Osteocyte (in vitro differentiated cells): ENCODE measurements at places on chromosomes 6 and 20.

GRCh38 chr20:20241976-20242375 lies 125.9 kb upstream of the INSM1 start:
- H3K4me3 ChIP-seq = no peak overlapping the region
- no peak overlapping the region for H3K27ac ChIP-seq
- peaks cover 7% of the 10 kb centered on the region for H3K27me3 ChIP-seq
- no peaks in the 10 kb centered on the region for H3K4me1 ChIP-seq

DNA sequence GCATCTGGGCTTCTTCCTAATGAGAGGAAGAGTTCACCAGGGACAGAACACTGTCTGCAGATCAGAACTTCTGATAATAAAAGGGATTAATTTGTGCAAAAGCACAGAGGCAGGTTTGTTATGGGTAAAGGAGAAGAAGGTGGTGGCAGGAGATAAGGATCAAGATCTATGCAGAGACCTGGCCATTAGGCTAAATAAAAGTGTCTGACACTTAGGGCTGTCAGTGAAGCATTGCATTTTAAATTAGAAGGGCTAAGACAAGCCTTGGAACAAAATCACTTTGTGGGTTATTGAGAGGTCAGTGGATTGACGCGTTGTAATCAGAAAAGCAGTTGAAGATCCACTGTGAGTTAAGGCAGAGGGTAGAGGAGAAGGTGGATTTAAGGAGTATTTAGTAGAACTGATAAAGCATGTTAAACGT lies 76.8 kb downstream of the MAP3K4 start:
- no peak overlapping the region for H3K27ac ChIP-seq
- H3K4me1 ChIP-seq = peaks cover under 1% of the 10 kb centered on the region
- no peaks in the 10 kb centered on the region for H3K27me3 ChIP-seq

DNA sequence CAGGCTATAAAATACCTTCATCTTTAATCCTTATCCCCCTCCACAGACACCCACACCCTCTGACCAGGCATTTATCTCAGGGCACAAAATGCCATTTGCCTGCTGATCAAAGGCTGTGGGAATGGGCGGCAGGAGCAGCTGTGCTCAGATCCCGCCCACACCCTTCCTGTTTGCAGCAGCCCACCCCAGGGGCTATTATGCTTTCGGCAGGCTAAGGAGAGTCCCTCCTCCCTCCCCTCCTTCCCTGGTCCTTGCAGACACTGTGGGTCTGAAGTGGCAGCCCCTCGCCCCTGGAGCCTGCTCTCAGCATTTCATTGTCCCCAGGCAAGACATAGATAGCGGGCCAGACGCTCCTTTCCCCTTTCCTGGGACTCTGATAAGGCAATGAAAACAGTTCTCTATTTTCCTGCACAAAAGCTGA lies 220.8 kb upstream of the HEY2 start:
- peaks cover 59% of the 10 kb centered on the region for H3K4me1 ChIP-seq
- H3K27me3 ChIP-seq = no peaks in the 10 kb centered on the region
- peak overlapping the region; percentile 40 for H3K27ac ChIP-seq
- no peak for DNase-seq

DNA sequence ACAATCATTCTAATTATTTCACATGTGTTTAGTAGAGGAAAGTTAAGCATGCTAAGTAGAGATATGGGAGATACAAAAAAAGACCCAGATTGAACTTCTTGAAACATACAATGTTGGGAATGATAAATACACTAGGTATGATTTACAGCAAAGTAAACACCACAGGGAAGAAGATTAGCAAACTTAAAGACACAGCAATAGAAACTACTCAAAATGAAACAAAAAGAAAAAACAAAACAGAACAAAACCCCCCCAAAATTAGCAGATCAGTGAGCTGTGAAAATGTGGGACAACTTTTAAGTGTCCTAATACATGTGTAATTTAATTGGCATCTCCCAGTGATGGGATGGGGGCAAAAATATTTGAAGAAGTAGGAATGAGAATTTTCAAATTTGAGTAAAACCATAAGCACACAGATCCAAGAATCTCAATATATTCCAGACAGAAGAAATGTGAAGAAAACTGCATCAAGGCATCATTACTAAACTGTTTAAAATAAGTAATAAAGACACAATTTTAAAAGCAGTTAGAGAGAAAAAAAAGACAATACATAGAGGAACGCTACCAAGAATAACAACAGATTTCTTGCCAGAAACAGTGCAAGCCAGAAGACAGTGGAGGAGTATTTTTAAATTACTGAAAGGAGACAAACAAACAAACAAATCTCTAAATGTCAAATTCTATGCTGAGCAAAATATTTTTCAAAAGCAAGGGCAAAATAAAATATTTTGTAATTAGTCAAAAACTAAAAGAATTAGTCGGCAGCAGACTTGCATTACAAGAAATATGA lies 473.7 kb downstream of the QKI start:
- no peaks in the 10 kb centered on the region for H3K36me3 ChIP-seq
- H3K4me3 ChIP-seq = no peak overlapping the region
- H3K4me1 ChIP-seq = no peaks in the 10 kb centered on the region

DNA sequence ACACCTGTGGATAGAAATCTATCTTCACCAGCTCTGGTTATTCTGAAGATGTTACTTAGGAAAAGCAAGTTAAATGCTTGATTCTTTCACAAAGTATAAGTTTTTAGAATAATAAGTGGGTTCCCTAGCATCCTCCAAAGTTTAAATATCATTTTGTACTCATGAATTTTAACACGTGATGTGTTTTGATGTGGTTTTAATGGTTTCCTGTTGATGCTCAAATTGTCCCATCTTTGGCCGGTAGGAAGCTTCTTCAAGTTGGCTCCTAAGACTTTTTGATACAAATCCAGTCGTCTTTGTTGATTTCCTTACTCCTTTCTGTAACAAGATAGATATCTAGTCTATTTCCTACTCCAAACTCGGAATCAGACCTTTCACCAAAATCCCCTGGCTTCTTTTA lies 94.5 kb upstream of the STXBP5 start:
- H3K27me3 ChIP-seq = no peaks in the 10 kb centered on the region
- peaks cover 13% of the 10 kb centered on the region for H3K4me1 ChIP-seq
- DNase-seq = no peak
- H3K4me3 ChIP-seq = no peak overlapping the region
- H3K36me3 ChIP-seq = no peaks in the 10 kb centered on the region
